NCI-H1694 (cell line): ENCODE measurements at places on chromosomes 4 and X.

DNA sequence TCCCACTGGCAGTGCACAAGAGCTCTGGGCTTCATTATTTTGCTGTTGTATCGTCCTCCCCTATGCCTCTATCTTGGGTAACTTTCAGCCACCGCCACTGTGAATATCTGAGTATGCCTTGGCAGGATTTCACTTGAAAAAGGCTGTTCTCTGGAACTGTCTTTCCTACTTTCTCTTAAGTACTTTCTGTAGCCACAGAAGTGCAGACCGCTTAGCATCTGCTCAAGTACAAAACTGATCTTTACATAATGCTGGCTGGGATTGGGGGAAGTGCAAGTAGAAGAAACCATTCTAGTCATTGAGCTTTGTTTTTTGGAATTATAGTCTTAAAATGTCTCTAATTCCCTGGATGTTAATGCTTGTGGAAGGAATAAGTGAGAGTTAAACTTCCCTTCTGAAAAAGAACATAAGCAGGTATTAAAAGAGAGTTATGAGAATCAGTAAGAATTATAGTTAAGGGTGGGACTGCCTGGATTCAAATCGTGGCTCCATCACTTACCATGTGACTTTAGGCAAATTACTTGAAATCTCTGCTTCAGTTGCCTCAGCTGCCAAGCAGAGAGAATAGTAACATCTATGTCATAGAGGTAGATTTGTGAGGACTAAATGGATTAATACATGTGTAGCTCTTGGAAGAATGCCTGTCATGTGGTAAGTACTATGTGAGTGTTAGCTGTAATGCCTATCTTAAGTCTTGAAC lies 77.5 kb downstream of the MID1IP1 start:
- DNase-seq, result no peak

GRCh38 chr4:114727461-114727860 lies 128.9 kb downstream of the UGT8 start:
- no peak for DNase-seq

- DNase-seq, result peak; percentile 4
Measured at GRCh38 chr4:24915121-24915922, 2.5 kb upstream of the CCDC149 start.

DNA sequence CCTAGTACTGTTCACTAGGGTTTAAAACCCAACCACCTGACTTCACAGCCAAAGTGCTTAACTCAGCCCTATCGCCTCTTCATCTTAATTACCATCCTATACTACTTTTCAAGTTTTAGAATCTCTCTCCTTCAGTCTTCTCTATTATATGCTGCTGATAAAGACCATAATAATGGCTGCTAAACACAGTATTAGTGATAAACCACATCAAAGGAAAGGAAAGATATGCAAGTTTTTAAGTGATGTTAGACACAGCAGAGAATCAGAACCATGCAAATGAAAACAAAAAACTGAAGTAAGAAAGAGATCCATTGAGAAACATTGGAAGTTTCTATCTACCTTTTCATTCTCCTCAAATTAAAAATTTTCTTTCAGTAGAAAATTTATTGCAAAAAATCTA lies 100.8 kb downstream of the REELD1 start:
- DNase-seq, result no peak

DNA sequence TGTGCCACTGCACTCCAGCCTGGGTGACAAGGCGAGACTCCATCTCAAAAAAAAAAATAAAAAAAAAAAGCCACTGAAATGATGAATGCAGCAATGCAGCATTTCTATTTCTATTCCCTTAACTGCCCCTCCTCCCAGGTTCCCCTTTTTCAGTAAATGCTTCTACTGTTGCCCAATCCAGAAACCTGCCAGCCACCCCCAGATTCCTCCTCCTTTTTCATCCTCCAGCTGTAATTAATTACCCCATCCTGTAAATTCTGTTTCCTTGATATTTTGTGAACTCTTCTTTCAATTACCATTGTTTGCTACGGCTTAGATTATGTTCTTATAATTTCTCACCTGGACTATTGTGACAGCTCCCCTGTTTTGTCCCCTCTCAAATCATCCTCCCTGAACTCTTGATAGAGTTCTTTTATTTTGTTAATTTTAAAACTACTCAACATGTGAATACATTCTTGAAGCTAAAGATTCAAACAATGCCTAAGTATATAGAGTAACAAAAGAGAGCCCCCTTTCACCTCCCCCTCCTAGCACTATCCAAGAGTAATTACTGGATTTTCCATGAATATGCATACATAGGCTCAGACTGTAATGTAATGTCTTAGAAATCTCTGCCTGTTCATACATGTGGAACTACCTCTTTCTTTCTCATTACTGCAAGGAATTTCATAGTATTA lies 140.6 kb upstream of the GPC4 start:
- DNase-seq, result no peak
